ENCODE measurements at places on chromosomes 6 and 20.

DNA sequence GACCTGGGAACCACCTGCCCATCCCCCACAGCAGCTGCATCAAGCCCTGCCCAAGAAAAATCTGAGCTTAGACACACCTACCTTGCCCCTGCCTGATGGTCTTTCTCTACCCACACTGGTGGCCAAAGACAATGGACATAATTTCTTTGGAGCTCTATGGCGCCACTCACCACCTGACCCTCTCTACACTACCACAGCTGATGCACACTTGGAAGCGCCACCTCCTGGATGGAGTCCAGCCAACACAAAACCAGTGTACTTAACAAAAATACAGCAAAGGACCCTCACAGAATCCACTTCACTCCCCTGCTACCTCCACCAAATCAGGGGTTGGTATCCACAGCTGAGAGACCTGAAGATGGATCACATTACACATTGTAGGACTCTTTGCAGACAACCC is 39.7 kb upstream of the CLVS2 start:
- DNase-seq, result no peak

- DNase-seq, result no peak
Observed at GRCh38 chr20:37254114-37254878, 7.3 kb downstream of the GHRH start.

- DNase-seq, result no peak
Observed at GRCh38 chr20:39019027-39019426, 56.9 kb downstream of the DHX35 start.

- no peak for DNase-seq
Observed at GRCh38 chr6:40485300-40485699, 101.9 kb downstream of the LRFN2 start.

- DNase-seq, result no peak
Observed at GRCh38 chr20:43691928-43692524, 25.1 kb downstream of the MYBL2 start.

GRCh38 chr6:125952764-125953501 is 3.6 kb upstream of the HINT3 start:
- no peak for DNase-seq

DNA sequence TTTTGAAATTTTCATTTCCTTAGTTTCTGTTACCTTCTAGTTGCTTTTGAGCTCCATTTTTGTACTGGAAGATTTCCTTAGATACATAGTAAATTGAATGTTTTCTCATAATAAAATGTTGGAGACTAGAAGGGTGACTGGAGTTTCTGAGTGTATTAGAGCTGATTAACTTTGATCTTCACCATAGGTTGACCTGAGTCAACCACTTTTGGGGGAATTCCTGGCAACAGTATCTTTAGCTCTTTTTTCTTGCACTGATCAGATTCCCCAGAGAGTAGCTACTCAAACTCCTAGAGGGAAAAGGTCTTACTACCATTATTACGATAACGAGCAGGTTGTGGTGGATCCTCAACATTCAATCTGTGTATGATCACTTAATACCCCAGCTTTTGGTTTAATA is 72.7 kb downstream of the KHDC1L start:
- DNase-seq, result no peak

GRCh38 chr20:63829945-63830835 is 874 bp downstream of the ZBTB46 start:
- DNase-seq, result no peak

DNA sequence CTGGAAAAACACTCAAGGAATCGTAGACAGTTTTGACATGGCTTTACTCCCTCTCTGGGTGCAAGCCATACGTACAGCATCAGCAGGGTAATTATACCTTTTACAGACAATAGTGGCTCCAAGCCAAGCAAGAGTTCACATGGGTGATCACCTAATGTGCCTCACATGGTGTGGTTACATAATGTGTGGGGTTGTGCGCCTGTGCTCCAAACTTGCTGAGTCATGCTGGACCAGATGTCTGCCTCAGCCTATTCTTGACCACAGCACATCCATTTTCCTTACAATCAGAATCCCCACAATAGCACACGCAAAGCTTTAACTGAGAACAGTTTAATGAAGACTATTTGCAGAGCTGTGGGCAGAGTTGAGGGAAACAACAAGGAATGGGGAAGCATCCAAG is 74.5 kb downstream of the ALDH8A1 start:
- no peak for DNase-seq

DNA sequence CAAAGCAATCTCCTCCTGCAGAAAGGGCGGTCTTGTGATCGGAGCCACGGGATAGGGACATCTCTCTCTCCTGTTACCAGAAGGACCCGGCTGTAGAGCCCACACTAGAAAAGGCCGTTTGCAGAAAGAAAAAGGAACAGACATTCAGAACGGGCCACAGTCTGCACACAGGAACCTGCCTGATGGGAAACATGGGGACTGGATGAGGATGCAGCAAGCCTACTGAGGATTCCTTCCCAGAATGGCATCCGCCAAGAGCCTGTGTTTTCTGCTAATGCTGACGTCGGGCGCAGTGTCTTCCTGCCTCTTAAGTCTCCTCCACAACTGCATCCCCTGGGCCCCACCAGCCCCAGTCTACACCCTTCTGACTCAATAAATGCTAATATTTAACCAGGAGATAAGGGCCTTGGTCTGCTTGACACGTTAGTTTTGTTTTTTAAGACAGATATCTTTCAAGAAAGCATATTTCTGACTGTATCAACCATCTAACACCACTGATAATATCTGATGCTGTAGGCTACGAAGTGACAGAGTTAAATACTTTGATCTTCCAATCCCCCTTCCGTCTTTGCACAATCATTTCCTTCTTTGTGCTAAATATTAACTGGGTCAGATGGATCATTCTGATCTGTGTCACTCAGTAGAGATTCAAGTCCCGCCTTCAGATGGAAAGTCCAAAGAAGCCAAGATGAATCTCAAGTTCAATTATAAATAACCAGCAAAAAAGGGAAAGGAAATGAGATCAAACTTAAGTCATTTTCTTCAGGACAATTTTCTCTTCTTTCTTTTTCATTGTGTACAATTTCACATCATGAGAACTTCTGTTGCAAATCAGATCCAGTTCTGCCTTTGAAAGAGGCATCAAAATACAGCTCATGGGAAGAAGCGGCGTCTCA is 20.7 kb downstream of the FAM50B start:
- no peak for DNase-seq

DNA sequence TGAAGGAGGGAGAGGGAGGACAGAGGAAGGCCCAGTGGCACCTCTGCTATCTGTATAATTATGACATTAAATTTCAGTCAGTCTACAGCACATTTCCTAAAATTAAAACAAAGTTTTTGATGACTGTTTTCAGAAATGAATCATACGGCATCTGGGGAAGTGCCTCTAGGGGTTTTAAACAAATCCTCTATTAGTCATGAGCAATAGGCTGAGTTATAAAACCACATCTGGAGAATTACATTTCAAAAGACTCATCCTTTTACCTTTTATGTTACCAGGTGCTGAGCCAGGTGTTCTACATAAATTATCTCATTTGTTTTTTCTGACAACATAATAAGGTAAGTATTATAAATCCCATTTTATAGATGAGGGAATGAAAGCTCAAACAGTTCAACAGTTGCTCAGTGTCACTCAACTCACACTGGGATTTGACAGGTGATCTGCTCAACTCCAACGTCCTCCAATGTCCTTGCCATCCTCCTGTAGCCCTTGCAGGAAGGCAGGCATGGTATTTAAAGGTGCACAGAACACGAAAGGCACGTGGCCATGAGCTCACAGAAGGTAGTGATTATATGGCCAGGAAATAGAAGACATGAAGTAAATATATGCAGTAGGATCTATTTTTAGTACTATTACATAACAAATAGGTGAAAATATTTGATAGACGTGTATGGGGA is 184.2 kb upstream of the MAN1A1 start:
- no peak for DNase-seq

DNA sequence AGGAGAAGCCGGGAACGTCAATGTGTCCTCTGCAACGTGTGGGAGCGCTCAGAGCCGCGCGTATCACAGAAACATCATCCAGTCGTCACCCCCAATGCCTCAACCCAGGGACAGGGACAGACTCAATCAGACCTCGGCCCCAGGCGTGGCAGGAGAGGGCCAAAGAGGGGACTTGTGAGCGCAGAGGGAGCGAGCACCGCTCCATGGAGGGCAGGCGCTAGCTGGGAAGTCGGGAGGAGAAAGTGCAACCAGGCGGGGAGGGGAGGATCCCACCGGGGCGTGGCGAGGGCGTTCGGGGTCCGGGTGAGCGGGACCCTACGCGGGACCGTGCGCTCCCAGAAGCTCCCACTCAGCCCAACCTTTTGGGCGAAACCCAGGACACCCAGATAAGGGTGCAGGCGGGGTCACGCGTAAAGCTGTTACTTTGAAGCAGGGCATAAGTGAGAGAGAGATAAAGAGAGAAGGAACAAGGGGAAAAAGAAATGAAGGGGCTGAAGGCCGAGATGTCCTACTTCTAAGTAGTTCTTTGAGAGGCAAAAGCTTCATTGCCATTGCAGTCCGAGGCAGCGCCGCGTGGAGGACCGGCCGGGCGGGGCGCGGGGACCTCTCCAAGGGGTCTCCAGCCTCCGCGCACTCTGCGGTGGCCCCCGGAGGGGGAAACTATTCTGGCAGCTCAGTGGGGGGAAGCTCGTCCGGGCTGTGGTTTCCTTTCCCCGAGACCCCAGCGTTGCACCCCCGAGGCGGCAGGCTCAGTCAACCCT is 862 bp upstream of the SOBP start:
- DNase-seq, result peak; percentile 22

DNA sequence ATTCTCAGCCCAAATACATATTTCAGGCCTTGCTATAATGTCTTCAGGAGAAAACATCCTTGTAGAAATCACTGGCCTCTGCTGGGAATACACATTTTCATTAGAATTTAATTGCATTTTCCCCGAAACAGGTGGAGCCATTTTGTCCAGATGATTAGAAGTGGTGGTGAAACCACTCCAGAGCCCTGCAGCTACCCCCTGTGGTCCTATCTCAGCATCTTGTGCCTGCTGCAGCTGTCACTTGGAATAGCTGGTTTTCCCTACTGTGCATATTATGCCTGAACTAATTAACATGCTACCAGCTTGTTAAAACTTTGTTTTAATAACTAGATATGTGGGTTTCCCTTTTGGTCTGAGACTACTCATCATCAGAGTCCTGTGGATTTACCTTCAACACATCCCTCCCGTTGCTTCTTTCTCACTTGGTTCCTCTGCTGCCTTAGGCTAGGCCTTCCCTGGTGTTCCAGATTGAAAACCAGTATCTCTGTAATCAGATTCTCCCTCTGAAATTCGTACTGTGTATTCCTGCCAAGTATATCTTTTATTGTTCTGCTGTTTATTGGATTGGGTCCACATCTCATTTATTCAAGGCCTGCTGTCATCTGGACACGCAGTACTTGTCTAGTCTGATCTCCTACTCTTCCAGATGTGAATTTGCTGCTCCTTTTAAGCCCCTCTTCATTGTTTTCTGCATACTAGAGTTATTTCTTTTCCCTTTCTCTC is 15.2 kb downstream of the DNAH8 start:
- no peak for DNase-seq

Data from DMS79 (cell line).